Naive B cell (primary cell): ENCODE measurements at places on chromosomes 4 and X.
A peak's percentile ranks its signal among the peaks of the same experiment; 100 is the strongest.

- peak; percentile 46 for DNase-seq
Measured at GRCh38 chrX:129823115-129823514, 20.6 kb downstream of the ZDHHC9 start.

- no peak for DNase-seq
Measured at GRCh38 chr4:153788051-153788412, 851 bp downstream of the SFRP2 start.

DNA sequence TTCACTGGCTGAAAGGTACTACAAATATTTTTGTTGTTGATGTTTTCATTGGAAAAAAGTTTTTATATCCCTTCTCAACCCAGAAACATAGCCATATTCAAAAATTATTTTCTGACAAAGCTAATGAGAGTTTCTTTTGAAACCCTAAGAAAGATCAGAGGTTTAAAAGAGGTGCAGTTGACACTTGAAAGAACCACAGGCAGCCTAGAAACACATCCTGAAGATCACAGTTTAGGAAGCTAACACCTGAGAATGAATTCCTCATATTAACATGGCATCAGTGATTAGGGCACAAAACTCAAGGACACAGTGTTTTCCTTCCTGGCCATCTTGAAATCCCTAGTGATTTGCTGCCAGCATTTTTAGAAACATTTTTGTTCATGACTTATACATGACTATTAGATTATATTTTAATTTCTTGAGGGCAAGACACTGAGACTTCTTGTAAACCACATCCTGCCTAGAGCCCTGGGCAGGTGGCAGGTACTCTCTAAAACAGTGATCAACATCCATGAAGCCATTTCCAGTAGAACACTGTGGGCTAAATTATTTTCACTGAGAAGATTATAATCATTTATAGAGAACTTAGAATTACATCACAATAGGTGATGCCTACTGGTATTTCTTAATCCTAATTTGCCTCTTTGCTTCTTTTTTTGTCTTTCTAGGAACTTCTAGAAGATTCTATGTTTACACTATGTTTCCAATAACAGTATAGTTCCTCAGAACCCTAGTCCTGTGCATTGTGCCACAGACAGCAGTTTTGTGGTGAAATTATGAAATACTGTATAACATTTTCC is 80.0 kb downstream of the ARSJ start:
- DNase-seq, result peak; percentile 11

GRCh38 chrX:8030361-8030760 is 103.1 kb upstream of the PNPLA4 start:
- DNase-seq, result no peak

DNA sequence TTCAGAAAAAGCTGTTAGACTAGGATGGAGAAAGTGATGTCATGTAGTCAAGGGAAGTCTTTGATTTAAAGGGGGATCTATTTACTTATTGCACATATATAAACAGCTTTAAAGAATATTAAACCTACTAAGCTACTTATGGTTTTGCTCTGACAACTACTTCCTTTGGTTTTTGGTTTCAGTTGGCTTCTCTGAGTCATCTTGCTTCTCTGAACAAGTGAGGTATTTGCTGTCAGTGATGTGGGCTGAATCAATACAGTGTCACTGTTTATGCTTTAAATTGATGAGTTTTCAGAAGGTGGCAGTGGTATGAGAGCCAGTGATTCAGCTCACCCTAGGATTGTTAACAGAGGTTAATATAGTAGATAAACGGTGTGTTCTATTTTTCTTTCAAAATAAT is 75.1 kb downstream of the CEP44 start:
- DNase-seq, result no peak

- DNase-seq, result no peak
Measured at GRCh38 chr4:114019276-114019968, 40.0 kb upstream of the ARSJ start.

DNA sequence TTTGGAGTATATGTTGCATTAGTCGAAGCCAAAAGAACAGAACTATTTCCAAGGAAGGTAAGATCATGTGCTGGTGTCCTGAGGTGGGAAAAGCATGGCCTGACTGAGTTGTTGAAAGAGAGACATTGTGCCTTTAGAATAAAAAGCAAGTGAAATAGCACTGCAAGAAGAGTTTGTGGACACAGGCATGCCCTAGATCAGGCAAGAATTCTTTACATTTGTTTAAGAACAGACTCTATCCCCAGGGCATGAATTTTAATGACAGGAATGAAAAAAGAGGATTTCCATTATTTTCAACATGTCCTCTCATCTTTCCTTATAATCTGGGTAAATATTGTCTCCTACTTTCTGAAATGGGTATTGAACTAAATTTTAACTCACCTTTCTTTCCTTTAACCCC is 516.2 kb upstream of the GALNT7 start:
- no peak for DNase-seq
